ENCODE measurements at places on chromosomes 11 and 22.
A peak's percentile ranks its signal among the peaks of the same experiment; 100 is the strongest.

DNA sequence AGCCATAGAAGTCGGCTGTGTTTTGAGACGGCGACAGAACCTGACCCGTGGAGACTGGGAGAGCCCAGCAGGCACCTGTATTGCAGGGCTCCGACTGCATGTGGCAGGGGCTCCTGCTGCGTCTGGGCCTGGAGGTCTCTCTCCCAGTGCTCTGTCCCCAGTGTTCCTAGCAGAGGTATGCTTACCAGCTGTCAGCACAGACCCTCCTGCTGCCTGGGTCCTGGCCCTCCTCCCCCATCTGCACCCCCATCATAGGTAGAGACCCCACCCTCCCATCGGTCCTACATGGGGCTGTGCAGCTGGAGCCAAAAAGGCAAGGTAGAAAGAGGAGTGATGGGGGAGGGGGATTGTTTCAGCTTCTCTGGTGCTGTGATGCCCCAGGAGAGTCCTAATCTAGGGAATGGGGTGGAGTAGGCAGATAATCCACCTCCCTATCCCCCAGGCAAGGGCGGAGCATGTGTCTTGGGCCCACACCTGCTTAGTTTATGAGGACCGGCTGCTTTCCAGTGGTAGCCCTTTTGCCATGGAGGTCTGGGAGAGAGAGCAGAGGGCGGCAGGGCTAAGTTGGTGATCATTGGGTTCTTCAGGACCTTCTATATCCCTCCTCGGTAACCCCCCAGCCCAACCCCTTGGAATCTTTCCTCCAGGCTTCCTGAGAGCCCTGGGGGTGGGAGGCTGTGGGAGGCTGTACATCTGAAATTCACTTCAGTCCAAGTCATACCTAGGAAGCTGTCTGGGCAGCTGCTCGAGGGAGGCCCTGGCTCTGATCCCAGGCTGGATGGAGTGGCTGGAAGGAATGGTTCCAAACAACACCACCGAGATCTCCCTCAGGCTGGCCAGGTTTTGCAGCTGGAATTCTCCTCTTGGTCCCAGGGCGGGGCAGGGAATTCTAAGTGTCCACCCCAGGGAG is 5.3 kb downstream of the SLC7A4 start:
- DNase-seq = no peak

- DNase-seq = no peak
Observed at GRCh38 chr11:37519781-37520180, 921.7 kb upstream of the RAG2 start.

DNA sequence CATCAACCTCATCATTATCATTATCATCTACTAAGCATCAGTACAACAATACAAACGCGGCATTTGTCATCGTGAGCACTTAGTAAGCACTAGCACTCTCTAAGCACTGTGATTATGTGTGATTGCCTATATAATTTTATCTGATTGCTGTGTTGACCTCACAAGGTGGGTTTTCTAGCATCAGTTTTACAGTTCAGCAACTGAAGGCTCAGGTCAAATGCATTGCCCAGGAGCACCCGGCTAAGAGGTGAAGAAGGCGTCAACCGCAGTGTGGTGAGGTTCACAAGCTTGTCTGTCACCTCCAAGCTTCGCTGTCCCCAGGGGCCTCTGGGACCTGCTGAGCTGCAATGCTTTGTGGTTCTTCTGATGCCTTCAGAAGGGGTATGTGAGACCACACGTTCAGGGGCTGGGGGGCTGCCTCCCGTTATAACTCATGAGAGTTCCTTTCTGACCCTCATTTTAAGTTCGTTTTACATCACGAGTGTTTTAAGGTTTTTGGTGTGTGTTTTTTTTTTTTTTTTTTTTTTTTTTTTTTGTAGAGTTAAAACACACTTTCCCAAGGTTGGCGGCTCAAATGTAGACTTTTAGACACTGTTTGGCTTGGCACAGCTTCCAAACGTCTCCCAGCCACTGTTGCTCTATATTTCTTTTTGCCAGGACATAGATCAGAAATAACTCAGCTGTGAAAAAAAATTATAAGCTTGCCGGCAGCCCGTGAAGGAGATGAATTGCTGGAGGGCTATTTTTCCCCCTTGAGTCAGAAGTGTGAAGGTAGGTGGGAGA is 33.8 kb upstream of the SCUBE1 start:
- DNase-seq = no peak

DNA sequence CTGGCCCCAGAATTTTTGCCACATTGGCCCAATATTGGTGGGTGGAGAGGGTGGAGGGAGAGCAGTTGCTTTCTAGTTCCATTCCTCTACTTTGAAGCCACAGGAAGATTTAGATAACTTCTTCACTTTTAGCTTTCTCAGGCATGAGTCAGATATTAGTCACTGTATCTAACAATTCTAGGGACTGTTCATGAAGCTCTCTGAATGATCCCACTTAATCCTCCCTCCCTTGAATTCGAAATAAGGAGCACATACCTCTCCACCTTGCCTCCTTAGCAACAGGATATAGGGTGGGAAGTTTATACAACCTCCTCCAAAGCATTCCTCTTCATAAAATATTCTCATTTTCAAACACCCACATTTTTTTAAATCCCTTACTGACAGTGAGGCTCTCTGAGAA is 13.5 kb downstream of the FSHB start:
- DNase-seq = no peak

- no peak for DNase-seq
Observed at GRCh38 chr11:113615098-113615497, 91.0 kb downstream of the TMPRSS5 start.

DNA sequence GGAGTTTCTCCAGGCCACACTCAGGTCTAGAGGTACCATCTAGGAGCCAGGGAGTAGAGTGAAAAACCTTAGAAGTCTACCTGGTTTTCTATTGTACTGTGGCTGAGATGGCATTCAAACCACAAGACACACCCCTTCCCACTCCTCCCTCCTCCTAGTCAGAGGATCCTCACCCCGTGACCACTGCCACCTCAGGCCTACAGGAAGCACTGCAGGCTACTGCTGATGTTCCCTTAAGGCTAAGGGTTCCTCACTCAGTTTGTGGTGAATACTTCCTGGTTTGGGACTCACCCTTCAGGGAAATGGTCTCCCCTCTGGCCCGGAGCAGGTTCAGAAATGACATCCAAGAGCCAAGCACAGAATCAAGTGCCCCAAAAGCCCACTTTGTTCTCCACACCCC is 1293.9 kb downstream of the JRKL start:
- DNase-seq = no peak

- peak; percentile 66 for DNase-seq
Observed at GRCh38 chr22:29145321-29146072, 60.2 kb upstream of the EMID1 start.
